Cerebellum (tissue), 4 donors: ENCODE measurements at places on chromosomes 2 and 18.

DNA sequence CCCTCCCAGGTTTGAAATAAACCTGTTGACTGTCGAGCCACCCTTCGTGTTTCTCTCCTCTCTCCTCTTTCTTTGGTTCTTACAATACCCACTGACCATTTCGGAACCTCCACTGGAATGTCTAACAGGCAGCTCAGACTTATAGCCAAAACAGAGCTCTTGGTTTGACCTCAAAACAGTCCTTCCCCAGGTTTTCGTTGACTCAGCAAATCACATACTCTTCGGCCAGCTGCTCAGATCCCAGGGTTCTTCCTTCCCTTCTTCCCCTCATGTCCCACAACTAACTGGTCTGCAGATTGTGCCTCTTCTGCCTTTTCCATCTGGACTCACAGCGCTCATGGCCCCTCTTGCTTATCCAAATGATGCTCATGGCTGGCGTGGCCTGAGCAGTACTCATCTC lies 4.7 kb downstream of the ARMC9 start:
- DNase-seq: no peak

- DNase-seq: no peak
Measured at GRCh38 chr2:233033672-233034071, 1.2 kb downstream of the NEU2 start.

DNA sequence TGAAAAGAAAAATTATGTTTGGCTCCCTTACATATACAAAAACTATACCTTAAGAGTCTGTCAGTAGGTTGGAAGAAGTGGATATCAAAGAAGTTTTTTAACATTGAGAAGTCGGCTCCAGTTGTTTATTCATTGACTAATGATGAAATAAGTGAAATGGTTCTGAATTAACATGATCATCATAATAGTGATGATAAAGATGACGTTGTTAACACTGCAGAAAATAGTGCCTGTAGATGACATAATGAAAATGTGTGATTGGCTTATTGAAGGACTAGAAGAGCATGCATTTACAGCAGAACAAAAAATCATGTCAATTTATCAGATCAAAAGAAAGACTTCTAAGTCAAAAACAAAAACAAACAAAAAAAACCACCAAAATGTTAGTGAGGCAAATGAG lies 1125.4 kb upstream of the NXPH2 start:
- DNase-seq: no peak

DNA sequence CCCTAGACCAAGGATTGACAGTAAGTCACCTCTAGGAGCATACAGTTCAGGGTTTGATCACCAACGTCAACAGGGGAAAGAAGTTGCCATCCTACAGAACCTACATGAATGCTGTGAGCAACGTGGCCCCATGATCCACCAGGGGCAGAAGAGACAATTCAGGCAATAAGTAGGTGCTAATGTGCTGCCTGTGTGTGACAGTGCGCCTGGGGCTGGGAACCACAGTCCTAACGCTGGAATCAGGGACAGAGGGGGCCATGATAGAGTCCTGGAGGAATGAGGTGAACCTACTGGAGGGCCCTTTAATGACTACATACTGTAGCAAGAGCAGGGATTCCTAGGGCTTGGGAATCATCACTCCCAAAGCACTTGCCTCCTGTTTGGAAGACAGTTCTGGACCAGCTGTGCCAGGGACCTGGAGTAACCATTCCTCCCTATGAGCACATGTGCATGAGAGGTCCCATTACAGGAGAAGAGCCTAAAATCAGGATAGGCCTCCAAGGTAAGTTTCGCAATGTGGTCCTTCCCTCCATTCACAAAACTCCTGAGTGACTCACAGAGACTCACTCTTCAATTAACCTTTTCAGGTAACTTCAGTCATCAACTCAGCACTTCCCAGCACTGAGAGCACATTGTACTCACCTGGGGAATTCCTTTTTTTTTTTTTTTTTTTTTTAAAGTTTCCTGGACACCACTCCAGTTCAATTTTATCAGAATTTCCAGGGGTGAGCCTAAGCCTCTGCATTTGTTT lies 214.0 kb downstream of the TMEM163 start:
- no peak for DNase-seq

GRCh38 chr2:221060376-221060775 lies 511.7 kb downstream of the EPHA4 start:
- DNase-seq: no peak

DNA sequence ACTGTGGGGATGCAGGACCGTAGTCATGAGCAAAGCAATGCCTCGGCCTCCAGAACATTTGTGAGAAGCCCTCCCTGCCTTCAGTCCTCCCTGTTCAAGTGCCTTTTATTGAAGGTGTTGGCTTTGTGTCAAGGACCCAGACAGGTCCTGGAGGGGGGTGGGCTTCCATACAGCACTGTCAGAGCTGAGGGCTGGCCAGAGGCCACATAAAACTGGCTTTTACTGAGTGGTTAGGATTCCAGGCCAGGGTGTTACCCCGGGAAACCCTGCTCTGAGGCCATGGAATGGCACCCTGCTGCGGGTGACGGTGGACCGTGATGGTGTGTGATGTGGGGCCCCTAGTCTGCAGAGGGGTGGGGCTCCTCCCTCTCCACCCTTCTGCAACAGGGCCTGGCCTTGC lies 41.6 kb downstream of the TOGARAM2 start:
- DNase-seq: no peak

- no peak for DNase-seq
Measured at GRCh38 chr18:33201509-33201926, 239.0 kb downstream of the CCDC178 start.
